Mucosa of gallbladder (tissue), 1 donor: ENCODE measurements at places on chromosomes 7 and 10. TPM values are rescaled to one million over a fixed set of nuclear protein-coding genes. Genes with fewer than 3 reads are reported as not detected.

Gene NKX1-2
- total RNA-seq: 0.09 TPM

Gene TAC1
- 5.2 TPM for total RNA-seq

Gene RBM20
- 1.4 TPM for total RNA-seq

DNA sequence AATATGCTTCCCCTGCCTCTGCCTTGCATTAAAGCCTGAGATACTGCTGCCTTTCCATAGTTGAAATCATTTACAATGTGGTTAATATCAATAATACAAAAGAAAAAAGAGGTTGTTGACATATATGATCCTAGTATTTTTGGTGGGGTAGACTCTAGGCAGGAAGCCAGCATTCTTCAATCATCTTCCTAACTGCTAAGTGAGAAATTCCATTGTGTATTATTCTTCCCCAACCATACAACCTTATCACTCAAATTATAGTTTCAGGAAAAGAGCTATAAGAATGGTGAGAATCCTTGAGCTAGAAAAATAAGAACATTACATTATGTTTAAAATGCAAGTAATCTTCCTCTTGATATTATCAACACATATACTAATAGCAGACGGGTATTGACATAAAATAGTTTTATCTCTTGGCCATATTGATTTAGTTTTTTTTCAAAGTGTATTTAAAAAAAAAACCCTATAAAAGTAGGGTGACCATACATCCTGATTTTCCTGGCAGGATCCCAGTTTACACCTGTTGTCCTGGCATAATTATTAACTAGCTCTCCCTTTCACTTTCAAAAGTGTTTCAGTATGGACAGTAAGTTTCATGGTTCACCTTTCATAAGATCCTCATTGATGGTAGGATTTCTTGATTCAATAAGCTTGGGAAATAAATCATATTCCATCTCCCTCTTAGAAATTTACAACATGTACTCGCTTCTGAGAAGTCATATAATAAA is 33.4 kb upstream of the WASL start:
- peak; percentile 49 for DNase-seq

GRCh38 chr10:84214612-84215235 is 10.6 kb downstream of the LRIT2 start:
- DNase-seq: no peak

DNA sequence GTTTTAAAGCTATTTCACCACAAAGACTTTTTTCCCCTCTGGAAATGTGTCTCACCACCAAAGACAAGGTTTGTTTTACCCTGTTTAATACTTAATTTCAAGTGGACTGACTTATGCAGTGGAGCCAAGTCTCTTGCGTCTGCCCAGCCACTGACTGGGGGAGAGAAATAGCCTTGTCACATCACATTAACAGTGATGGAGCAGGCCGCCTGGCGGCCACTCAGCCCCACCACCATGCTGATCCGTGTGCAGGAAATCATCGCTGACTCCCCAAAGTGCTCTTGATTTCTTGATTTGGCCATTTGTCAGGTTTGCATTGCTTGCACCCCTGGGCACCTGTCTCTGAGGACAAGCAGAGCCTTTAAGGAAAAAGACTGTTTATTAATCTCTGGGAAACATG is 334.1 kb downstream of the GLRX3 start:
- no peak for DNase-seq

DNA sequence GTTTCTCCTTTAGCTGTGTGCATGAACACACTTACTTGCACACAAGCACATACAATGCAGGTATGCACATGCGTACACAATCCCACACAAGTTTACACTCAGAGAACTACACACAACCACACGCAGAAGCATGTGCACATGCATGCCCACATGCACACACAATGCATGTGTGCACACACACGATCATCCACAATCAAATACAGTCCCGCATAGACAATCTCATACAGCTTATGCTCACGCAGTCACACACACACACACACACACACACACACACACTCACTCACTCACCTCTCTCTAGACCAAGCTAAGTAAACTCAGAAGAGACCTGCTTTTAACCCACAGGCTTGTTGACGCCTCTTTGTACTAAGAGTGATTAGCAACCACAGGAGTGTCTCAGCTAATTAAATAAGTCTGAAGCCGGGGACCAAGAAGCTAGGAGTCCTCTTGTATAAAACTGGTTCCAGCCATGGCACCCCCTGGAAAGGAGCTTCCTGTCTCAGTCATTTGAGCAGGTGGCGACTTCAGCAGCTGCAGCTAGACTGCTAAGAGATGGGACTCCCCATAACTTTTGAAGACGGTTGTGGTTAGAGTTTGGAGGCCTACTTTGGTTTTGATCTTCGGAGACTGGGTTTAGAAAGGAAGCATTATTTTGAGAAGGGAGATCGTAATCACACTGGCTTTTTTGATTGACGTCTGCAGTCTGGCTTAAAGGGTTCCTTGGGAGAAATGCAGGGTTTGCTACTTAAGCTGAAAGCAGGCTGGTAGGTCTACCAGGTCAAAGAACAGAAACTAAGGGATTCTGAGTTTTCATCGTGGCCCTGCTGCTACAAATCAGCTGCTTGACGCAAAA is 82.3 kb upstream of the ADRB1 start:
- peak; percentile 34 for DNase-seq
